ENCODE measurements at places on chromosomes 2 and 18.

DNA sequence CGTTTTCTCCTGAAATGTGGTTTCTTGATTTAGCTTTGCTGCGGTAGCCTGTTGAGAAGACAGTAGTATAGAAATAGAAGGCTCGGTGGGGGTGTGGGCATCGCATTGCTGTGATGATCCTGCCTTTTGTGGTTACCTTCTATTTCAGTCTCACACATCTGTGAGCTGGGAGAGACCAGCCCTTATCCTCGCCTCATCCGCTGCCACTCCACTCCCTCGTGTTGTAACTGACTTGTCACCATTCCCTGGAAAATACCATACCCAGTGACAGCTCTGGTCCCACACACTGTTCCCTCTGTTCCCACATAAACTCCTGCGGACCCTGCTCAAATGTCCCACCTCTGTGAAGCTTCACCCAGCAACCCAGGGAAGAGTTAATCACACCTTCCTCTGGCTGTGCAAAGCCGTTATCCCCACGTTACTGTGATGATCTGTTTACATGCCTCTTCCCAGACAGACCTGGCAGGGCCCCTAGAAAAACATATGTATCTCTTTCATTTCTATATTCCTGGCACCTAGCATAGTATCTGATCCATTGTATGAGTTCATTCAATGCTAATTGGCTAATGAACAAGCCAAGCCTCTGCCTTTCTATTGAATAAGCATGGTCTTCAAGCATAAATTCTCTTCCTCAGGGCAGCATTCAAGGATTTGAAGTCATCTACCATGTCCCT is 114.6 kb downstream of the MAPK4 start:
- DNase-seq: peak; percentile 14

GRCh38 chr2:191312163-191312562 is 67.0 kb downstream of the MYO1B start:
- DNase-seq: no peak

DNA sequence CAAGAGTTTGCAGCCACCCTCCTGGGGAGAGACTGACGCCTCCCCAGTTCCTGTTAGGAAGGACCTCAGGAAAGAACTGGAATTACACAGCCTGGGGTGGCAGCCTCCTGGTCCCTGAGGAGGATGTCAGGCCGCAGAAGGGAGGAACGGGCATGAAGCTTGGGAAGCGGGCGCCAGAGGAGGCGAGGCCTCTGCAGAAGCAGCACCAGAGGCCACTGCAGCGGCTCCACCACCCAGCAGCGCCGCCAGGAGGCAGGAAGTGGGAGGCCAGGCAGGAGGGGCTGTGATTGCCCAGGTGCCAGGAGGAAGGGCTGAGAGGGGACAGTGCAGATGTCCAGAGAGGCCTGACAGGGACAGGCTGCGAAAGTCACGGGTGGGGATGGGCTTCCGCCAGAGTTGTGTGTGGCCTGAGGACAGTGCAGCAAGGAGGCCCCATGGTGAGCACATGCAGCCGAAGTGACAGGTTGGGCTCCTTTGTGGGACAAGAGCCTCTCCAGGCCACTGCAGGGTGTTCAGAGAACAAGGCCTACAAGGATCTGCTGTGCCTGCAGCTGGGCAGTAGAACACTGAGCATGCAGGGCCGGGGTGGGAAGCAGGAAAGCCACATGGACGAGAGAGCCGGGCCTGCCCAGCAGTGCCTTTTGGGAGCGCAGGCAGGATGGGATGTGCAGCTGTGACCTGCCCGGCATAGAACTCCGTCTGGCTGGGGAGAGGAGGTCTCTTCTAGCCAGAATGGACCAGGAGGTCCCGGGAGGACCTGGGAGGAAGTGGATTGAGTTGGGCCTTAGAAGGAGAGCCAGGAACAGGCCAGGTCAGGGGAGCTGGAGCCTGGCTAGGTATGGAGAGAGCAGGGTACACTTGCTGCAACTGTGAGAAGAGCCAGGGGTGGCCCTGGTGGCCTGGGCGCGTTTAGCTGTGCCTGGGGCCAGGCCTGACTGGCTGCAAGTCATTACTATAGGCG is 39.1 kb upstream of the ALPP start:
- no peak for DNase-seq

- DNase-seq: no peak
Measured at GRCh38 chr18:76388891-76389423, 106.1 kb downstream of the ZNF516 start.

DNA sequence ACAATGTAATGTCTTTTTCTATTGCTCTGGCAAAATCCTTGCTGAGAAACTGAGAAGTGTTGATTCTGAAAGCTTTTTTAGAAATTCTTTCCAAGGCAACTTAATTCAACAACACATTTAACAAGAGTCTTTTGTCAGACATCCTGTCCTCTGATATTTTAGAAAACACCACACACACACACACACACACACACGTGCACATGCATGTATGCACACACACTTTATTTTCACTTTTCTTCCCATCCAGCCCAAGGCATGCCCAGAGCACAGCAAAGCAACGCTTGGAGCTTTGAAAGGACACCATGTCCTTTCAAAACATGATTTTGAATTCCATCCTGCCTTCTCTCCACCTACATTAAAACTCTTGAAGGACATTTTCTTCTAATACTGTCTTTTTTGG is 116.1 kb downstream of the ATL2 start:
- DNase-seq: no peak

DNA sequence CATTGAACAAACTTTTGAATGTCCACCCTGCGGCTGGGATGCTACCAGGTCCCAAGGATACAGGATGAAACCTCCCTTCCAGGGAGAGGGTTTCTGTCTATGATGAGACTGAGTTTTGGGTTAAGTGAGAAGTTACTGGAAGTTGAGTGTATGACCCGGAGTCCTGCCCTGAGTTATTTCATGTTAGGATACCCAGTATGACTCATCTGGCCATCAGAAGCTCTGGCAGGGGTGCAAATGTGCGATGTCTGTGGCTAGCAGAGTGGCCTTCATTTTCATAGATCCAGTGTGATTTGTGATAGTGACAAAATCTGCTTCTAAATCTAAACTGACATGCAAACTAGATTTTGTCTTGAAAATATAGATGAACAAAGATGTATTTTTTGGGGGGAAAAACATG is 55.3 kb downstream of the KCTD1 start:
- no peak for DNase-seq

GRCh38 chr2:241230435-241230834 is 42.0 kb downstream of the ANO7 start:
- no peak for DNase-seq

DNA sequence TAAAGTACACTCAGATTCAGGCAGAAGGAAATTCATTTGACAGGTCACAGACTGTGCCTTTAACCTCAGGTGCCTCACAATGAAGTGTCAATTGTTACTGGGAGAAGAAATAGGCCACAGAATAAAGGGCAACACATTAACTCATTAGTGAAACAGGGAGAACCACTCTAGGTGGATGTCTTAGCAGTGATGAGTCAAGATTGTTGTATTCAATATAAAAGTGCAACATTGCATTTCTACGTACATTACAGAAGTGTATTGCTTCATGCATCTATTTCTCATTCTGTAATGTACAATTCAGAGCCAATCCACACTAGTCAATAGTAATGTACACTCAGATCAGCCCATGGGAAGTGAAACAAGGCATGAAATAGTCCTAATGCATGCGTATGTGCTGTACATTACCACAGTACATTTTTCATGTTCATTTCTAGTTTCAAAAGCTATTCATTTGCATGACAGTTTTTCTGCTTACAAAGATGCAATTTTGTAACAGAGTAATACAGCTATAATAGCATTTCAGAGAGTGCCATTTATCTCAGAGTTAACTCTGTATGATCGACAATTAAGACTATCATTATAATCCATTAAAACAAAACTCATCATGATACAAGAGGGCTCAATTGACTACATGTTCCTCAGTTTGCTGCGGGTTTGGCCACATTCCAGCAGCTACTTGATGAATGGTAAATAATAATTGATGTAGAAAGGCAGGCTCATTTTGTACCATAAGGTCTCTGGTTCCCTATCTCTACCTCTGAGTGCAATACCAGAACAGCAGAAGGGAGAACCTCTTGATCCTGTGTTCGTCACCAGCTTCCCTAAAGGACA is 12.2 kb upstream of the ARL5A start:
- DNase-seq: no peak

Data from LNCaP clone FGC (cell line).